NCI-H1417 treated with DMSO at 0.1 percent for 48 hours (cell line): ENCODE measurements at places on chromosomes 5 and 9.

- no peak for DNase-seq
These were observed 66.1 kb upstream of the CTSL start for GRCh38 chr9:87659534-87660419.

DNA sequence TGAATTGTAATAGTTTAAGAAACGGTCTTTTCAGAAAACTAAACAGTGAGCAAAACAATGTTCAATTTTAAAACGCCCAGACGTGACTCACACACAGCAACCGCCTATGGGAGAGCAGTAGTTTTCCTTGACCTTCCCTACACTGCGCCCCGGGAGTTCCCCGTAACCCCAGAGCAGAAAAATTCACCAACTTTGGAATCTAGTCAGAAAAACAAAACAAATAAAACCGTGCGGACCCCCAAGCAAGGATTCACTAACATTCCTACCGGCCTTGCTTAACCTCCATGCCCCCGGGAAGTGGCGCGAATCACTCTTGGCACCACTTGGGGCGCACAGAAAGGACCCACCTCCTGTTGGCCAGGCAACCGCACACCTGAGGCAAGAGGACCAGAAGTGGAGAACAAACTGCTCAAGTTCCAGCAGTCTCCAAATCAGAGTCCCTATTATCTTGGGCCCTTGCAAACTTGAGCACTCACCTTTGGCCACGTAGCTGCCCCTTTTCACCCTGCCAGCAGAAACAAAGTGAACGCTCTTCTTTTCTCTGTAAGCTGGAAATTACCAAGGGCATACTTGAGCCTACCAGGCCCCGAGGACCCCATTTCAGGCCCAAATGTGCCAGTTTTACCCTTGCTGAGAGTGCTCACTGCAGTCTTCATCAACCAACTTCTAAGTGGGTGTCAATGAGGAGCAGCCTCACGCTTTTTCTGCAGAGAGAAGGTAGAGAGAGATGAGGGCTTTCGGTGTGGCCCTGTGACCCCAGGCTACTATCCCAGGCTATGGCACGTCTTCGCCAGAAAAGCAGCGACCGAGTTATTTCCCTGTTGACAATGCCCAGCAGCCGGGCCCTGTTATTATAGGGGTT lies 189.7 kb downstream of the MEF2C start:
- no peak for DNase-seq

- DNase-seq = no peak
These were observed 820.8 kb downstream of the MAT2B start for GRCh38 chr5:164326219-164326618.

GRCh38 chr9:104984121-104984520 lies 56.2 kb upstream of the ABCA1 start:
- no peak for DNase-seq
